ENCODE measurements at places on chromosomes 11 and 22.
A peak's percentile ranks its signal among the peaks of the same experiment; 100 is the strongest.

DNA sequence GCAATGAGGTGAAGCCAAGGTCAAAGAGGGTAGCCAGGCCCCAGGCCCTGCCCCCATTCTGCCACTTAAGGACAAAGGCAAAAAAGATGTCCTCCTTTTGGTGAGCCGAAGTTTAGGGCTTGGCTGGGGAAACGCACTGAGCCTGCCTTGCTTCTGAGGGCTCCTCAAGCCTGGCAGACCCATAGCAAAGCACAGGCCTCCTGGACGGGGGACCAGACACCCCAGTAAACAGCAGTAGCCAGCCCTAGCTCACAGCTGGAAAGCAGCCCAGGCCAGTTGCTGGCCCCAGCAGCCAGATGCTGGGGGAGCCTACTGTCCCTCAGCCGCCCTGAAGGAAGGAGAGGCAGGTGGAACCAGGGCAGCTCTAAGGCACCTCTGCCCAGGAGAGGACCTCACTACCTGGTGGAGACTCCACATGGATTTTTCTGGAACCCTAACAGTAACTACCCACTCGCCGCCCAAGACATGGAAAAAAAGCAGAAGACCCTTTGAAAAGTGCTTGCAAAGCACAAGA is 3.8 kb upstream of the PYGM start:
- no peak for DNase-seq

DNA sequence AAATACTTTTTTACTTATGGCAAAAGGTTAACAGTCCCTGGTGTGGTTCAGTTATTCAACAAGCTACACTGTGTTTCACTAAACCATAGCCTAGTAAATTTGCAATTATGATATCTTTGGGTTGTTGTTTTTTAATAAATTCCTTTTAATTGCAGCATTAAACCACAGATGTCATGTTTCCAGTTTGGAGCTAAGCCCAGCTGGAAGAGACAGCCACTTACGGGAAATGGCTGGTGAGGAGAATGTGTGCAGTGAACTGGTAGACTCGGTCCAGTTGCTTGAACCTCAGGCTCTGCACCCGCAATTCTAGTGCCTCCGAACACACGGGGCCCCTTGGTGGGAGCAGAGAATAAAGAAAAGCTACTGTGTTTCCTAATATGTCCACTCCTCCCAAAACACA is 70.8 kb downstream of the WNT11 start:
- no peak for DNase-seq

GRCh38 chr11:65911682-65912568 is 6.9 kb downstream of the C11orf68 start:
- no peak for DNase-seq

DNA sequence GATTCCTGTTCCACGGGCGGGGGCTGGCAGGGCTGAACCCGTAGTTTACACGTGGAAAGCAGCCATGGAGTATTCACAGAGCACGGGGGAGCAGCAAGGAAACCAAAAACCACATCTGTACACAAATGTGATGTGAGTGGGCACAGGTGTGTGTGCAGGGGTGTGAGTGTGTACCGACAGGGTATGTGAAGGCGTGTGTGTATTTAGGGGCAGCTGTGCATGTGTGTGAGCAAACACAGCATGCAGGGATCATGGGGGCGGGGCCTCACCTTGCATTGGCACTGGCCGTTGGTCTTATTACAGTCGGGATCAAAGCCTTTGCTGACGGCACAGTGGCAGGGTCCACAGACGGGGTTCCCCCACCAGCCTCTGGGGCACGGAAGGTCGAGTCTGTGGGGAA is 58.4 kb downstream of the TRMU start:
- DNase-seq: no peak

DNA sequence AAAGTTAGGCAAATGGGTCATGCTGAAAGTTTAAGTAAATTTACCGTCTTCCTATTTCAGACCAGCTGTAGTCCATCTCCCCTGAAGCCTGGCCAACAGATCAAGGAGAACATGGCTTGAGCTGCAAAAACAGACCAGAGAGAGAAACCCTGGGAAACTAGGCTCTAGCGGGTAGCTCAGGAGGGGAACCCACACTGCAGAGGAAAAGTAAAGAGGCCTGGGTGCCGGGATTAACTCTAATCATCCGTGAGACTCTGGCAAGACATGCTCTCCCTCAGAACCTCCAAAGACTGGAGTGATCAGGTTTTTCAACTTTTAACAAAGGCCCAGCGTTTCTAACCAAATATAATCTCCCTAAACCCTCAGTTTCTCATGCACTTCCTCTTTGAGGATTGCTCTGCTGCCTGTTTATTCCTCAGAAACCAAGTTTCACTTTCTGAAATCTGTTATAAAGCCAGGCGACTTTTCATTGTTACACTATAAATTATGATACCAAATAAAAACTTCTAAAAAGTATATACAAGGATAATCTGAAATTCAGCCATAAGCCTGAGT is 67.5 kb downstream of the GAB2 start:
- DNase-seq: no peak

DNA sequence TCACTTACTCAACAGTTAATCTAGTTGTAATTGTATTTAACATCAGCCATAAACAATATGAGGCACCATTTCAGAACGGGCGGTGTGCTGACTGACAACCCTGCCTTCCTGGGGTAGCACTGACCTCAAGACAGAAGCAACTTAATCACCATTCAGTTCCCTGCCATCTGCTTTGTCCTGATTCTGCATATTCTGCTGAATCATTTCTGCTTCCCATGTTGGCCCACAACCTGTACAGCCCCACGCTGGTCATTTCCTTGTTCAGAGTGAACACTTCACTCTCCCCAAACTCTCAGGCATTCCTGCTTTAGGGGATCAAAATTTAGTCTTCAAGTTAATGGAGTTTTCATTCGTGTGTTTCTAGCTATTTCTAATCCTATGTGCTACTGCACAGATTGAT is 132.3 kb upstream of the ZBED5 start:
- no peak for DNase-seq

- no peak for DNase-seq
Measured at GRCh38 chr11:75371949-75372876, 20.8 kb upstream of the ARRB1 start.

DNA sequence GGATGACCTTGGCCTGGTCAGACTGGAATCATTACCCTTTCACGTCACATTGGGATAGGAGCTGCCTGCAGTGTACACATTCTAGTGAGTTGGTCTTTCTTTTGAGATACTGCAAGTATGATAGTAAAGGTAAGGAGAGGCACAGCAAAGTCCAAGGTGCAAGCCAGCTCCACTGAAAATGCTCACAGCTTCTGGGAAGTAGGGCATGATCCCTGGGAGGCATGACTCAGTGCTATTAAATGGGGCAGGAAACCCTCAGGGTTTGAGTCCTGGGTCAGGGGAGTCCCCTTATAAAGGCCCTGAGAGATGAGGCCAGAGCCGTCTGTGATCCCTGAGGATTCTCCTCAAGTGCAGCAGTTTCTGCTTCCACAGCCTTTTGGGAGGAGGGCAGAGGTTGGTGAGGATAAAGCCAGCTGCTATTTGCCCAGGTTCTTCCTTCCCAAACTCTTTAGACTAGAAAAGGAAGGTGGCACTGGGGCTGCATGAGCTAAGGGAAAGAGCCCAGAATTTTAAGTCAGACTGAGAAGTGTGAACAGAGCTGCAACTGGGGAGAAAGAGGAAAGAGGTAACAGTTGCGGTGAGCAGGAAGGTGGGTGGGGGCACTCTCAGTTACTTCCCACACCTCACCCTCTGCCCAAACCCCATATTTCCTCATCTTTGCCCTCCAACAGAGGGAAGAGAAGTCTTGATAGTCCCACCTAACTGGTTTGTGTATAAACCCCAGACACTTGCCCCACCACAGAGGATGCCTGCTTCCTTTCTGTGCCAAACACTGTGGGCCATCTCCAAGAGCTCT is 14.4 kb upstream of the OR52K1 start:
- DNase-seq: no peak

- DNase-seq: peak; percentile 22
Measured at GRCh38 chr11:61061081-61061826, 41.0 kb upstream of the CD5 start.

DNA sequence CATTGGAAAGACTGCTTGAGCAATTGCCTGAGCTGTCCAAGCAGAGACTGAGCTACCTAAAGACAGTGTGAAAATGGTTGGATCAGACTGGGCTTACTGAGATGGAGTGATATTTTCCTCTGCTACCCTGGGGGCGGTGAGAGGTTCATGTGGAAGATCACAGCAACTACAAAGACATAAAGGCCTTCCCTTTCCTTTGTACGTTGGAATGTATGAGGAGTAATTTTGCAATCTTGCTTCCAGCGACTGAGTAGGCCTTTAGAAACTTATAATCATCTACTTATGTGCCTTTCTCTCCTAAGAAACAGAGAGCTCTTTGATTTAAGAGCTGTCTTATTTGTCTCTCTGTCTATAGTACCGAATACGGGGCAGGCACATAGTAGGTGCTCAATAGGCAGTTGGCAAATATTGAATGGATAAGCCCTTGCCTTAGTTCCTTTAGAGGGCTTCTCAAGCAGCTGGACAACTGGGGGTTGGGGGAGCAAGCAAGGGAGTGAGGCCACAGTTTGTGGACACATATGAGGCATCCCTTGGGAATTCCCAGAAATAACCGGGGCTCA is 2.4 kb upstream of the HEPACAM start:
- no peak for DNase-seq

GRCh38 chr11:27022659-27023251 is 17.9 kb upstream of the BBOX1 start:
- no peak for DNase-seq

- no peak for DNase-seq
Measured at GRCh38 chr11:117977029-117977428, 9.2 kb upstream of the IL10RA start.

GRCh38 chr22:25475257-25476022 is 89.0 kb upstream of the GRK3 start:
- no peak for DNase-seq

DNA sequence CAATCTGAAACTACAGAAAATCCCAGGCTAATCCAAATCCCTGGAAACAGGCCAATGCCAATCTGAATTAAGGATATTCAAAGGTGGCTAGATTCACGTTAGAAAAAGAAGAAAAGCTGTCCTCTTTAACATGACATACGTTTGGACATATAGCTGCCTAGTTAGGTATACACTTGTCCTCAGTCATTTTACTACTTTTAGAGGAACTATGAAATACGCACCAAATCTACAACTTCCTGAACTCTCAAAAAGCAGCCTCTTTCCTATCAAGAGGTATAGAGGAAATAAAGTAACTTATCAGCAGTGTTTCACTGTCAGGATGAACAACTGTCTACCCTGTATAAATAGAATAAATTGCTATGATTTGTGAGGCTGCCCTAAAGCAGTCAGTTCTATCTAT is 24.0 kb downstream of the KMT5B start:
- DNase-seq: no peak

DNA sequence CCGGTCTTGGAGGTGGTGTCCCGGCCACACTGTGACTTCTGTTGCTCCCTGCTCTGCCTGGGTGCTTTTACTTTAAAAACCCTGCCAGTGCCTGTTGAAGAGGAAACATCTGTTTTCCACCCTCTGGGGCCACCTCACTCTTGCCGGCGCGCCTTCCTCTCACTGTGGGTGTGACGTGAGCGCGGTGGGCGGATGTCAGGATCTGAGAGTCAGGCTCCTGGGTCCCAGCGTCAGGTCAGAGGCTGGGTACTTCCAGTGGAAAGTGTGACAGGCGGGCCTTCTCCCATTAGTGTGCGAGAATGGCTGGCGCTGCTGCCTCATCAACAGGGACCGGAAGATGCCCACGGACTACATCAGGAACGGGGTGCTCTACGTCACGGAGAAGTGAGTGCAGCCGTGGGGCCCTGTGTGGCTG is 54.2 kb downstream of the GRAMD4 start:
- peak; percentile 83 for DNase-seq

DNA sequence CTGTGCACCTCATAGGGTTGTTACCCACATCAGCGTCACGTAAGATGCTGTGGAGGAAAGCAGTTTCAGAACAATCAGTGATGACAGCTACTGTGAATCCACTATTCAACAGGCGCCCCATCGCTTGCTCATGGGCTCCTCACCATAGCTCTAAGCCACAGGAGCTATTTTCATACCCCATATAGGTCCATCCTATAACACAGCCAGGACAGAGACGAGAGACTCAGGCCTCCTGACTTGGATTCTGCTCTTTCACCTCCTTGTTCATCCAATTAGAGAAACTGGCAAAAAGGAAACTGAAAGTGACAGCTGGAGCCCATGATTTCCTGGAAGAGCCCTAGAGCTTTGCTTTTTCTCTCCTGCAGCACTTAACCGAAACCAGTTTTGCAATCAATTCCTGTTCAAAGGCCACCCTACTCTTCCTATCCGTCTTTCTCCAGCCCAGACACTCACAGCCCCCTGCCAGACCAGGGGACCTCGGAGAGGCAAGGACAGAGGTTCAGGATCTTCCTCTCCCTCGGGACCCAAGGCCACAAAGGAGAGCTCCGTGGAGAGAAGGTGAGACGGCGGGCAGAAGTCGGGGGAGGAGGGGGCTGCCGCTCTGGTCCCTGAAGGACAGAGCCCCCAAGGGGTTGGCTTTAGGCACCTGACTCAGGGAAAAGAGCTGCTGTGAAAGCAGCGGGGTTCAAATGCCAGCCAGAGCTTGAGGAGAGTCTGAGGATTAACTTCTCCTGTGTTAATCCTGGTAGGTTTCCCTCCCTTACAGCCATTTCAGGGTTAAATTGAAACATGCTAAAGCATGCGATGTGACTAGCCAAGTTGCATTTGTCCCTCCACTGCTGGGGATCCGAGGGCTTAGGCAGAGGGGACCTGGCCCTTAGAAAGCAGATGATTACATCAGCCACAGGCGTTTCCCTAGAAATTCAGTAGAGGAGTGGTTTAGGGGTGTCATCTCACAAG is at the start of gene APOL6:
APOL6 (plus strand) TSS at position 381 of the 960 bp plus-strand sequence. CDS start 7,980 bp downstream, outside the sequence.
- peak; percentile 82 for DNase-seq

DNA sequence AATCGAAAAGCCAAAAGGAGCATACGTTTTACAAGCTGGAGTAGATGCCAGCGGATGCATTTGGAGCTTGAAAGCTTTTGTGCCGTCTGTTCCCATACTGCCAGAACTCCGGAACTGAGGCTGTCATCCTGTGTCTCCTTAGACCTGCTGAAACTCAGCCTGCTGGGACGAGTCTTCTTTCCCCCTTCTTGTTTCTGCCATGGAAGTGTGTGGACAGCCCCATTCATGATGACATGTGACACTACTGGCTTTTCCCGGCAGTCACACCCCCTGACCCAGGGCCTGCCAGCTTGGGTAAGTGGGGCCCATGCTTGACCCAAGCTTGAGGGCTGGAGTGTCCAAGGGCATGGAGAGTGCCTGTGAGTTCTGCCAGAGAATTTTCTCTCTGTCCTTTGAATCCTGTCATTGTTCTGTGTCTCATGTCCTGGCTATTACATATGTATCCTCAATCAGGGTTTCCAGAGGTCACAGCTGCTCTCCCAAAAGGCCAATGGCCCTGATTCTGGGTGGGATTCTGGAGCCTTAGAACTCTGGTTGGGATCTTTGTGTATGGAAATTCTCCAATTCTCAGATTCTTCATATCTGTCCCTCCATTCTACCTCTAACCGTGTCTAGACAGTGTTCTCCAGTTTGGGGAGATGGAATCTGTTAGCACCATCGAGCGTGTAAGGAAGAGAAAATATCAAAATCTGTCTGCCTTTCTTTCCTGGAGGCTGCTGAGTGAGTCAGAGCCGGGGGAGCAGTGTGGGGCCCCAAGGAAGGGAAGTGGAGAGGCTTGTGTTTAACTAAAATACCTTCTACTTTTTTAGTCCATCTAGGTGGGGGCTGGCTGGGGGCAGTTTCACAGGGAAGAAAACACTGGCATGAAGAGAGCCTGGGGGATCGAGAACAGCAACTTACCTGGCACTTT is 73.2 kb downstream of the KIAA1671 start:
- DNase-seq: no peak

GRCh38 chr11:17777738-17778091 is 43.1 kb downstream of the KCNC1 start:
- no peak for DNase-seq

Measured in T-cell (primary cell).